ENCODE measurements at places on chromosomes 6 and 20.

DNA sequence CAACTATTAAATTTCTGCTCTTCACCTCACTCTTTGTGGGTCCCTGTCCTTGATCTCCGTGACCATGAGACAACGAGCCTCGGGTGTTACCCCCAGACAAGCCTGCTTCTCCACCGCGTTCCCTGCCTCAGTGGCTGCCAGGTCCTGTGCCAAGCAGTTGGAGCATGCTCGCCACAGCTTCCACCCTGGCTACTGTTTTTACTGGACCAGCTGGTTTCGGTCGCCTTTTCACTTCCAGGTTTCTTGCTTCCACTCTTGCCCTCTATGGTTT lies 5.6 kb downstream of the TP53RK start:
- DNase-seq = no peak

DNA sequence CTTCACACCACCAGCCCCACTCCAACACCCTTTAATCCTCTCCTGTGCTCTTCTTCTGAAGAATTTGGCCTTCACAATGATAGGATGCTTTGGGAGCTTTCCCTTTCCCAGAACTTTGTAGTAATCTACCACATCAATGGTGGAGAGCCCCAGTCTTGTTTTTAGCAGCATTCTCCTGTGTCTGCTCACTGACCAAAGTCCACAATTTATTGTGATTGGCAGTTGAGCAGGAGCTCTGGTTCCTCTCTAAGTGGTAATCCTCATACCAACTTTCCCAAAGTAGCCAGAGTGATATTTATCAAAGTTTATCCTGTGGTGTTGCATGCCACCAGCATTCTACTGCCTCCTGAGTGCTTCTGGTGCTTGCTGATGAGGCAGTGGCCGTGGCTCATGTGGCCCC lies 29.0 kb upstream of the OPN5 start:
- DNase-seq = no peak

GRCh38 chr20:63164484-63165355 lies 51.2 kb downstream of the YTHDF1 start:
- DNase-seq = no peak

- DNase-seq = no peak
These were observed 22.2 kb downstream of the RWDD2A start for GRCh38 chr6:83215131-83216047.

All from stimulated activated CD8-positive, alpha-beta memory T cell treated with anti-CD3 and anti-CD28 coated beads, Interleukin-4, amount 100 ng/mL, for 4 hours (primary cell).